HS-5 (cell line): ENCODE measurements at places on chromosomes 1 and 21.

- DNase-seq = peak; percentile 22
Measured at GRCh38 chr1:56576880-56577405, 2.4 kb downstream of the PLPP3 start.

DNA sequence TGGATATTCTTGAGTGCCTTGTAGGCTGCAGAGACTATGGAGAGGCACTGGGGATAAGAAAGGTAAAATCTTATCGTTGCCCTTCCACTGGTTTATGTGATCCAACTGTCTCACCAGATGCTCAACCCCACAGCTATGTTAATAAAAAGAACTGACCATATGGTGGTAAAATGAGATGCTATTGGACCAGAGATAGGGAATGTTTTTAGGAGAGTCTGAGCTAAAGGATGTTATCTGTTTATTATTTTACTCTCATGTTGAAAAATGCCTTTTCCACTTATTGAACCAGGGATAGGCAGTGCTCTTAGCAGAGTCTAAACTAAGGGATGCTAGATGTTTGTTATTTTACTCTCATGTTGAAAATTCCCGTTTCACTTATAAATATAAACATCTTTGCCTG lies 172.8 kb upstream of the GREM2 start:
- no peak for DNase-seq

DNA sequence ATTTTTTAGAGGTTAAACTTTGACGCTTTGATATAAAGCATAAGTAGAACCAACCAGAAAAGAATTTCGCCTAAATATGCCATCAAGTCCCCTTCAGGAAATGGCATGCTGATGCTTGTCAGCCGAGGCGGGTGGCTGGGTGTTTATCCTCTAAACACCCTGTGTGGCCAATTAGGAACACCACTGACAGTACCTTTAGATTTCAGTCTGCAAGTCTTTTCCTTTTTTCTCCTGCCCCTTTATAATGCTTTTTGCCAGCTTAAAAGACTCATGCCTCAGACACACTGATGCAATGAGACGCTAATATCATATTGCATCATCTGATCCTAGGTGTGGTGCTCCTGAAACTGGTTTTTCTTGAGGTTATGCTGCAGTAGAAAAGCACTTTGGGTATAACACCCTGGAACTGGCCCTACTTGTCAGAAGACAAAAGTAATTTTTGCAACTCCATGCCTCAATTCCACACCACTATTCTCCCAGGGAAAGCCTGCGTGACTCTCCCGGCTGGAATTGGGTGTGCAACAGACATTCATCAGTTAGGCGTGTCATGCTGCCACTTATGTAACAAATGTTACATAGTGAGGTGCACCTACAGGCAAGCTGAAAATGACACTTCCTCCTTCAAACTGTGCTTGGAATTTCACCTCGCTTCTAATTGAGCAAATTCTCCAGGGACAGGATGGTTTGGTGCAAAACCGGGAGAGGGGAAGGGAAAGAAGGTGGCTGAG lies 2.0 kb upstream of the RCC2 start:
- peak; percentile 35 for DNase-seq

GRCh38 chr1:30749691-30750583 lies 7.6 kb downstream of the LAPTM5 start:
- DNase-seq = no peak

DNA sequence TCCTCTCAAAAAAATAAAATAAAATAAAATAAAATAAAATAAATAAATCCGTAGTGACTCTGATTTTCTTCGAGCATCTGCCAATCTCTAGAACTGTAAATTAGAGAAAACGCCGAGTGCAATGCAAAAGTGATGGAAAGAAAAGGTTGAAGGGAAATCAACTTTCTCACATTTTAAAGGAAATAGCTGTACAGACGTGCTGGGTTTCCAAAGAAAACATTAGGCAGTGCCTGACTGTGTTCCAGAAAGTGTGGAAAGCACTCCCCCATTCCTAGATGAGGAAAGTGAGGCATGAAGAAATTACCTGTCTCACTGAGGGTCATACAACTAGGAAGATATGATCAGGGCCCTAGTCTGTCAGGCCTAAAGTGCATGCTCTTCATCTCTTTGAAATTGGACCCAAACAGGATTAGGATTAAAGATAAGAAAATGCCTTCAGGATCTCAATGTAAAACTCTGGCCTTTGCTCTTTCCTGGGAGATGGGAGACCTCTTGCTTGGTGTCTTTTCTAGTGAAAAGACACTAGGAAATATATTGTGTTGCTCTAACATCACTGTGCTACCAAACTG lies 1.8 kb upstream of the PTPN14 start:
- DNase-seq = no peak

DNA sequence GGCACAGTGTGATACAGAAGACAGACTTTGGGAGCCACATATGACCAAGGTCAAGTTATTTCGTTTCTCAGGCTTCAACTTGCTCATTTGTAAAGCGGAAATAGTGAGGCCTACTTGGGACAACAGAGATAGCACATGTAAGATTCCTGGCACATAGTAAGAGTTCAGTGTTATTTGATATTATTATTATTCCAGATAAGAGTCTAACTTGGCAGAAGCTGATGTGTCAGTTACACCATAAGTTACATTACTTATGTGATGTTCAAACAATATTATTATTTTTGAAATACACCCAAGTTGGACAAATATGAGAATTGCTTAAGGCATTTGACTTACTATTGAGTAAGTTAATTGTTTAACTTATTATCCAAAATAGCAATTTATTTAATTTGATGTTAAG lies 10.2 kb upstream of the CYP4X1 start:
- no peak for DNase-seq
